ENCODE measurements at places on chromosomes 4 and X.

- no peak for DNase-seq
These were observed 22.8 kb downstream of the IL1RAPL1 start for GRCh38 chrX:28609917-28610613.

- DNase-seq: no peak
These were observed 61.4 kb upstream of the PACRGL start for GRCh38 chr4:20638825-20639224.

- DNase-seq: no peak
These were observed 136.6 kb upstream of the FAM47B start for GRCh38 chrX:34805951-34806350.

DNA sequence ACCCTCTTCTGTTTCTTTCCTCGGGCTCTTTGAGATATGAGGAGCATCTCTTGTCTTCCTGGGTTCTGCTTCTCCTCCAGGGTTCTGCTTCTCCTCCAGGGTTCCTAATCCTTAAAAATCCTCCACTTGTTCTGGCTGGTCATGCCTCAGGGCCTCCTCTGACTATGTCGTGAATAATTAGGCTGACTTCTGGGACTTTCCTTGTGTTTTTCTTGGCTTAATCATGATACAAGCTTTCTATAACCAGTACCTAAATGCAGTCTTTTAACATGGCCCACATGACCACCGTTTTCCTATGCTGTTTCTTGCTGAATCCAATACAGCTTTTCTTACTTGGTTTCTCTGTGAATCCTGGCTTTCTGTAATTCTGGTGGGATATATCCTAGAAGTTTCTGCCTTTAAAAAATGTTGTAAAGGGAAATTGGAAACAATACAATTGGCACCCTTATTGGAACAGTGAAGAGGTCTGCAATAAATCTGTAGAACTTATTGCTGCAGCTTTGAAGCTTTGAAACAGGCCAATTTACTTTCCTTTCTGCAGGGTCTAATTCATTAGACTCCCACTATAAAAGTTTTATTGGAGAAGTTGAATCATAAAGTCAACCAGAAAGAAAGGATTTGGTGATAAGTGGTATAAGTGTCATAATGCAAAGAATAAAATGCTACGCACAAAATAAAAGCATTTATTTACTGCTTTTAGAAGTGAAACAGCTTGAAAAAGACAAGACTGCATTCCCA lies 213.1 kb downstream of the UGT8 start:
- no peak for DNase-seq

DNA sequence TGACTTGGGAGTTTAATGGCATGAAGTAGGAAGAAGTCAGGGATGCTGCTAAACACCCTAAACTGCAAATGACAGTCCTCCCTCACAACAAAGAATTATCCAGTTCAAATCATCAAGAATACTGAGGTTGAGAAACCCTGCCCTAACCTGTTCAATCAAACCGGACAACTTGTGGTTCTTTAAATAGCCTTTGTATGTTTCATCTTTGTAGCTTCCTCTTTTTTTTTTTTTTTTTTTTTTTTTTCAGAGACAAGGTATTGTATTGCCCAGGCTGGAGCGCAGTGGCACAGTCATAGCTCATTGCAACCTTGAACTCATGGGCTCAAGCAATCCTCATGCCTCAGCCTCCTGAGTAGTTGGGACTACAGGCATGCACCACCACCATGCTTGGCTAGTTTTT lies 52.5 kb upstream of the TTC29 start:
- DNase-seq: no peak

DNA sequence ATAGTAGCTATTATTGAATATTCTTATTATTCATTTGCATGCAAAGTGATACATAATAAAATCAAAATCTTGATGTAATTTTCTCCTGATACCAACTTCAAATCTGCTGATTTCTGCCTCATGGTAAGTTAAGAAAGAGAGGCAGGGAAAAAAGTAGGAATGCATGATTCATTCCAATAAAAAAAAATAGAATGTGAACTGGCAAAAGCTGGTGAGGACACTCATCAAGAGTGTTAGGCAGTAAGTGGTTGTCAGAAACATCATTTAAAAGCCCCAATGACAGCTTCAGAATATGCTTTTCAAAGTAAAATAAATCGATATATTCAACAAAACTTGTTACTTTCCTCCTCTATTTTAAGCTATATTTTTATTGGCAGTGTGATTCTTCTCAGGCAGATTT lies 979.1 kb downstream of the TECRL start:
- no peak for DNase-seq

- no peak for DNase-seq
These were observed 96.3 kb upstream of the NOCT start for GRCh38 chr4:138919094-138919936.

DNA sequence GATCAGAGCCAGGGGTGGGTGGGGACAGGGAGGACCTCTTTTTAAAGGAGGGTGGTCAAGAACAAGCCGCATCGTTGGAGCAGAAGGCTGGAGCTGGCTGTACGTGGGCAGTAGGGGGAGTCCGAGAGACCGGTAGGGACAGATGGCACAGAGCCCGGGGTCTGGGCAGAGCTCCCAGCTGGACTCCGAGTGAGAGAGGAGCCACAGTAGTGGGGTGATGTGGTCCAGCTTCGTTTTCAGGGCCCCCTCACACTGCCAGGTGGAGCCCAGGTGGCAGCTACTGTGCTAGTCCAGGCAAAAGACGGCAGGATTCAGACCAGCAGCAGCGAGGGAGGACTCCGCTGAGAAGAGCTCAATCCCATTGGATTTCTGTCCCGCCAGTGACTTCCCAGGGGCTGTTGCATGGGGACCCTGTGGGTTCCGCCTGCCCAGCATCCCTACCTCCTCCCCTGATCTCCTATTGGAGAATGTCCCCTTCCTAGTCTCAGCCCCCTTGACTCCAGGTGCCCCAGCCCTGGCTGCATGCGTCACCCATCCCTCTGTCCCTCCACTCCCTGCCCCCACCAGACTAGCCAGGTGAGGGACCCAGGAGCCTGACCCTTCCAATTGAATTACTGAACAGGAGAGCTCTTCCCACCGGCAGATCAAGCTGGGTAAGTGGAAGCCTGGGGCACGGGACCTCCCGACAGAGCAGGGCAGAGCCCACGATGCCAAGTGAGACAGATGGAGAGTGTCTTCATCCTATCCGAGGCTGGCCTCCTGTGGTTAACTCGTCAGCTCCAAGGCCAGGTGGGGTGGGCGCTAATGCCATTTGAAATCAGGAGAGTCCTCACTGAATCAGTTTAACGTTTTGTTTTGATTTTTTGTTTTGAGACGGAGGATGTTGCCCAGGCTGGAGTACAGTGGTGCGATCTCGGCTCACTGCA lies 2.9 kb downstream of the ARHGAP4 start:
- DNase-seq: no peak

- no peak for DNase-seq
These were observed 56.6 kb downstream of the TNIP2 start for GRCh38 chr4:2699534-2699933.

GRCh38 chr4:183789657-183790056 lies 115.5 kb upstream of the STOX2 start:
- no peak for DNase-seq

GRCh38 chrX:38860106-38861013 lies 59.1 kb downstream of the MID1IP1 start:
- no peak for DNase-seq

DNA sequence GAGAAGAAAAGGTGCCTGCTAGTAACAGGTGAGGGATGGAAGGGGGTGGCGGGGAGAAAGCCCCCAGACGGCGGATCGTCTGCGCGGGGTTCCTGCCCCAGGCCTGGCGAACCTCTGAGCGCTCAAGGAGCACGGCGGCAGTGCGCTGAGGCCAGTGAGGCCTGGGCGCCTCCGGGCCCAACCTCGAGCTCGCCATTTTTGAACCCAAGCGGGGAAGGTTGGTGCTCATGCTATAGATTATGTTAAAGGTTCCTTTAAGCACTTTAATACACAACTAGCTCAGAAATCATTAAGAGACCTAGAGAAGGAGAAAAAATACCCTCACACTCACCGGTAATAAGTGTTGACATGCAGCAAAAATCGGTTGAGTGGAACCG lies 7.9 kb downstream of the PITX2 start:
- DNase-seq: no peak

DNA sequence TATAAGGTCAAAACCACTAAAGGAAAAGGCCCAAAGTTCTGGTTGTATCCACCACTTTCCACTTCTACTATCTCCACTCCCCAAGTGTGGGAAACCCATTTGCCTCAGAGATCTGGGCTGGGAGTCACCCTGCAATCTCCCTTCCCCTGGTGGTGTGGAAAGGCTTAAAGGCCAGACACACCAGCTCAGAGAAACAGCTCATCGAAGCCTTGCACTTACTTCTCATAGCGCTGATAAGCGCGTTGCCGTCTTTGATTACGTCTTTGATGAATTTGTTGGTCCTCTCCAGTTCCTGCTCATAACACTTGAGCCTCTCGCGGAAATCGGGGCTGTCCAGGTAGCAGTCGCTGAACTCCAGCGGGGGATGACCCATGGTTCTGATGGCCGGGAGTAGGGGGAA lies 647 bp downstream of the OPHN1 start:
- no peak for DNase-seq

GRCh38 chr4:40963897-40964478 lies 214.2 kb downstream of the NSUN7 start:
- DNase-seq: no peak

DNA sequence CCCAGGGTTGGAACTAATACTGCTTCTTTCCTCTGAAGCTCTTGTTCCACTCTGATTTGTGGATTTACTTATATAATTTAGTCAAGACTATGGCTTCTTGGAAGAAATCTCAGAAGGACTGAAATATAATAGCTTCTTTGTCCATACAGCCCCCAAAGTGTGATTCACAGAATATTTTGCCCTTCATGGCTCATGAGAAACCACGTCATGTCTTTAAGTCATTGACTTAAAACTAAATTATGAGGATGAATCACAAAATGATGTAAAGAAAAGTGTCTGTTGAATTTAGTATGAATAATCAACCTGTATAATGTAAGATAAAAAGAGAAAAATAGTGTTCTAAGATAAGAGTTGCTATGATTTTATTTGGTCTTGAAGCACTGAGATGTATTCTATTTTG lies 43.3 kb upstream of the AGA start:
- DNase-seq: no peak

- DNase-seq: no peak
These were observed 660.7 kb downstream of the SMARCA1 start for GRCh38 chrX:128862557-128862956.

GRCh38 chr4:53767482-53767881 lies 176.2 kb upstream of the LNX1 start:
- no peak for DNase-seq

DNA sequence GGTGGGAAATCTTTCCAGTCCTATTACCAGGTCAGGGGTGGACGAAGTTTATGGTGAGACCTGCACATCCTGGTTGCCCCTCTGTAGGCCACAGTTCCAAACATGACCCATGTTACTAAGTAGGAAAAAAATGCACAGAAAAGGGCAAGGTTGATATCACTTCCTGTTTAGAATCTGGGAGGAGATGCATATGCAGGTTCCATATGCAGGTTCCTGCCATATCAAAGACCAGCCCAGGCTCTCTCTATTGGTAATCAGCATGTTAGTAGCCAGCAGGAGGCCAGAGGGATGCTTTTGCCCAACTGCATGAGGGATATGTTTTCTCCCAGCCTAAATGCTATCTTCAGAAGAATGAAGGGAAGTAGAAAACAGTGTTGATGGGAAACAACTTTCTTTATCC lies 657.2 kb downstream of the ANKRD50 start:
- DNase-seq: no peak

DNA sequence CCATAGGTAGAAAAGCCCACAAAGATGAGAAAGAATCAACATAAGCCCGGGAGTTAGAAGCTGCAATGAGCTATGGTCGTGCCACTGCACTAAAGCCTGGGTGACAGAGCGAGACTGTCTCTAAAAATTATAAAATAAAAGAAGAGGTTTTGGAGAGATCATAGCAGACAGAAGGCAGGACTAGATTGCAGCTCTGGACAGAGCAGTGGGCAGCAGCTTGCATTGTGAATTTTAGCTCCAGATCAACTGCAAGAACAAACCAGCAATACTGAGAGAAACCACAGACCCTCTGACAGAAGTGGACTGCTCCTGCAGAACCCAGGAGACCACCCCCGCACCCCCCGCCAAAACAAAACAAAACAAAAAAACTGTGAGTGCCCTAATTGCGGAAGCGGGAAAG lies 30.6 kb downstream of the SOWAHB start:
- DNase-seq: no peak

DNA sequence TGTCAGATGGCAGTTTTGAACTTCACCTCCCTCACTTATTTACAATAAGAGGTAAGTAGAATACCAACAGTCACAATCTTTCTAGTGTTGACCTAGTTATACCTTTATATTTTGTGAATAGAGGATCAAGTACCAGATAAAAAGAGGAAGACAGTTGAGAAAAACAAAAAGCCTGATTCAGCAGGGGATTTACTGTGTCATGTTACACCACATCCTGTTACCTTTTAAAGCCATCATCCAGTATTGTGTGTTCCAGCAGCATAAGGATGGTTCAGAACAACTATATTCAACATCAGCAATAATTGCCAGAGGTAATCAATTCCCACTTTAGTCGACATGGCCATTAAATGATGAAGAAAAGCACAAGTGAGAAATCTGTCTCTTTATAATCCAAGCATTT lies 21.3 kb upstream of the CXCL6 start:
- no peak for DNase-seq

- DNase-seq: no peak
These were observed 855 bp downstream of the KLF3 start for GRCh38 chr4:38664706-38665401.

DNA sequence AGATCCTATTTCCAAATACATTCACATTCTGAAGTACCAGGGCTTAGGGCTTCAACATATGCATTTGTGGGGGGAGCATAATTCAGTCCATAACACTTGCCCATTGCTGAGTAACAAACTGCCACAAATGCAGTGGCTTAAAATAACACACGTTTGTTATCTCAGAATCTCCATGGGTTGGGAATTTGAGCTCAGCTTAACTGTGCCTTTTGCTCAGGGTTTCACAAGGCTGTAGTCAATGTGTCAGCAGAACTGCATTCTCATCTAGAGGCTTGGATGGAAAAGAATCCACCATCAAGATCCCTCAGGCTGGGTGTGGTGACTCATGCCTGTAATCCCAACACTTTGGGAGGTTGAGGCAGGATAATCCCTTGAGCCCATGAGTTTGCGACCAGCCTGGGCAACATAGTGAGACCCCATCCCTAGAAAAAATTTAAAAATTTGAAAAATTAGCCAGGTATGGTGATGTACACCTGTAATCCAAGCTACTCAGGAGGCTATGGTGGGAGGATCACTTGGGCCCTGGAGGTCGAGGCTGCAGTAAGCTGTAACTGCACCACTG lies 25.8 kb upstream of the TBL1X start:
- no peak for DNase-seq

DNA sequence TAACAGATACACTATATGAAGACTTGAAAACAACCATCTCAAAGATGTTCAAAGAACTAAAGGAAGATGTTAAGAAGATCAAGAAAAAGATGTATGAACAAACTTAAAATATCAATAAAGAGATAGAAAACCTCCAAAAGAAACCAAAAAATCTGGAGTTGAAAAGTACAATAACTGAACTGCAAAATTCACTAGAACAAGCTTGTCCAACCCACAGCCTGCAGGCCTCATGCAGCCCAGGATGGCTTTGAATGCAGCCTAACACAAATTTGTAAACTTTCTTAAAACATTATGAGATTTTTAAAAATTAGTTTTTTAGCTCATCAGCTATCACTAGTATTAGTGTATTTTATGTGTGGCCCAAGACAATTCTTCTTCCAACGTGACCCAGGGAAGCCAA lies 77.0 kb upstream of the DCTD start:
- DNase-seq: no peak

Data from stimulated activated CD8-positive, alpha-beta memory T cell treated with anti-CD3 and anti-CD28 coated beads, Interleukin-15, amount 100 ng/mL, for 4 hours (primary cell).